CD4-positive, alpha-beta T cell treated with Interferon gamma for 1 hour (primary cell): ENCODE measurements at places on chromosomes 16 and 17.

- no peak for DNase-seq
Observed at GRCh38 chr17:29031488-29031887, 11.5 kb upstream of the PIPOX start.

GRCh38 chr16:3988011-3988410 is 107.5 kb upstream of the CREBBP start:
- no peak for DNase-seq

DNA sequence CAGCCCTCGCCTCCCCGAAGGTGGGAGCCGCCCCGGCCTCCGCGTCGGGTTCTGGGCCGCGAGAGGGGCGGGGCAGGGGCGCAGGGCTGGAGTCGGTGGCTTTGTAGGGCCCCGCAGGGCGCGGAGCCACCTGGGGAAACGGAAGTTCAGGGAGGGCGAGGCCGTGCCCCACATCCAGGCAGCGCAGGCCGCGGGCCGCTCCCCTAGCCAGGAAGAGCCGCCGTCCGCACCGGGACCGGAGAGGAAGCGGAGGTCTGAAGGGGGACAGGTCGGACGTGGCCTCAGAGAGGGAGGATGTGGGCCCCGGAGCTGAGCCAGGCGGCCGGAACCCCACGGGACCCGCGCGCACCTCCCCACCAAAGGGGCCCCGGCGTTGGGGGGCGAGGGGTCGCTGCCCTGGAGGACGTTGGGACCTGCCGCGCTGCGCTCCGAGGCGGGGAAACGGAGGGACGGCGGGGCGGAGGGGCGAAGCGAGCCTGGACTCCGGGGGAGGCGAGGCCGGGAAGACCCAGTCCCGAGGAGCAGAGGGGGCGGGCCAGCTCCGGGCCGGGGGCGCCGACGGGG is 482 bp upstream of the SLC16A3 start:
- DNase-seq: peak; percentile 77

- peak; percentile 41 for DNase-seq
Observed at GRCh38 chr16:75379911-75380847, 53.1 kb downstream of the CFDP1 start.

GRCh38 chr16:35560637-35560984 is 2101.2 kb downstream of the TP53TG3F start:
- DNase-seq: no peak

DNA sequence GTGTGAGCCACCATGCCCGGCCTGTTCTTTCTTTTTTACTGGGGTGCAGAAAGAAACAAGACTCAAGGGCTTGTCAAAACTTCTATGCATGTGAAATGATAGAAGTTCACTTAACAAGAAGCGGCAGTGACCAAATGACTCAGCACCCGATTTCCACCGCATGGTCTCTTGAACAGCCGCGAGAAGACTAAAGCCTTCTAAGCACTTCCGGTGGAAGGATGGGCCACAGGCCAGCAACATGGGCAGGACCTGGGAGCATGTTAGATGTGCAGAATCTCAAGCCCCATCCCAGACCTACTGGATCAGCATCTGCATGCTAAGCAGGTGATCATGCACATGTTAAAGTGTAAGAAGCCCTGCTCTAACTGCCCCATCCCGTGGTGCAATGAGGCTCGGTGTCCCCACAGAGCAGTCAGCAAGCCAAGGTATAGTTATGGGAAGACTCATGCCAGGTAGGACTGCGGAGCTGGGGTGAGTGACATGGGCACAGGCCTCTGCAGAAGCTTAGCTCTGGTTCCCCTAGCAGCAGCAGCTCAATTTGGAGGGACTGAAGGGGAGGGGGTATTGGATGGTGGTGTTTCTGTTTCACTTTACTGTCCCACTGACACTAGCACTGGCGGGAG is 88.5 kb upstream of the HNF1B start:
- DNase-seq: peak; percentile 24

- no peak for DNase-seq
Observed at GRCh38 chr16:85897382-85897781, 1.6 kb upstream of the IRF8 start.
